ENCODE measurements at places on chromosomes 16 and 17.

DNA sequence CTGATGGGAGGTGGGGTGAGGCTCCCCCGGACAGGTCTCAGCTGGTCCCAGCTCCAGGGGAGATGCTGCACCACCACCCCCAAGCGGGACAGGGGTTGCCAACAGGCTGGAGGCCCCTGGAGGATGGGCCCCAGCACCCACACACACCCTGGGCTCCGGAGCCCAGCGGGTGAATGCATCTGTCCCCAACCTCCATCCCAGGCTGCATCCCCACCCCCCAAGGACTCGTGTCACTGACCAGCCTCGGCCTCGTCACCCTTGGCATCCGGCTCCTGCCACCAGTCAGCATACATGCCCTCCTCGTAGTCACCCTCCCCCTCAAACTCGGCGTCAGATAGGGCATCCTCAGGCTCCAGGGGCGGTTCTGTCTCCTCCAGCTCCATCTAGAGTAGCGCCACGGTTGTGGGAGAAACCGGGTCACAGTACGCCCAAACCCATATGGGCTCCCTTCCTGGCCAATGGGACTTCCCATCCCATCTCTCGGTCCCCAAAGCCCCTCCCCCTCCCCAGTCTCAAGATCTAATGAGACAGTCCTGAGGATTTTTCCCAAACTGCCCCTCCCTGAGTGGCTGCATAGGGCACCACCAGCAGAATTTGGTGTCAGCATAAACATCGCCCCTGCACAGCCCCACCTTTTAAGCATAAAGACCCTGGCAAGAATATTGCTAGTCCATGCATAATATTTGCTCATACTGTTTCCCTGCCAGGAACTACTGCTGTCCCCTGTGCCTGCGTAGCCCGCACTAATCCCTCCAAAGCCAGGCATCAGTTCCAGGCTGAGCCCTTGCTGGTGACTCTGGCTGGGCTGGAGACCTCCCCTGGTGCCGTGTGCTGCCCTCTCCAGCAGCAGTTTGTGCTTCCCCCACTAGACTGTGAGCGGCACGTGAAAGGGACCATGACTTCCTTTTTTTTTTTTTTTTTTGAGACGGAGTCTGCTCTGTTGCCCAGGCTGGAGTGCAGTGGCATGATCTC is 8.4 kb downstream of the P3H4 start:
- DNase-seq = no peak

GRCh38 chr17:6994118-6994598 is 1.7 kb upstream of the ALOX12 start:
- no peak for DNase-seq

- DNase-seq = peak; percentile 90
Observed at GRCh38 chr17:76139801-76140660, 1.0 kb downstream of the FOXJ1 start.

DNA sequence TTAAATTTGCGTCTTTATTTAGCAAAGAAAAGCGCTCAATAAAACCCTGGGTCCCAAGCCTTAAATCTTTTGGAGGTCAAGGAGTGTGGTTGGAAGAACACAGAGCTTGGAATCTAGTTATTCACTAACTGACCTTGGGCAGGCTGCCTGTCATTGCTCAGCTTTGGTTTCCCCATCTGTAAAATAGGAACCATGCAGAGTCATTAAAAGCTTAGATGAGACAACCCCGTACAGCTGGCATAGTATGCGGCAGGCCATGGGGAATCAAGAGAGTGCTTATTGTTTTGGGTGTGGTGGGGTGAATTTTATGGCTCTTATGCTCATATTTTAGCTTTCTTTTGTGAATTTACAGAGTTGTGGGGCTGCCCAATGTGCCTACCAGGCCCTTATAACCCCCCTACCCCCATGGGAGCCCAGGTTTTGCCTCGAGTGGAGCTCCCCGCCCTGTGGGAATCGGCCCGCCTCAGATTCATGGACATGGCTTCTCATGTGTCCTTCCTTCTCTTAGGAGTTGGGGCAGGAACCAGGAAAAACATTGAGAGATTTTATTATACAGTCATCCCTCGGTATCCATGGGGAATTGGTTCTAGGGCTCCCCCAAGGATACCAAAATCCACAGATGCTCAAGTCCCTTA is 113.5 kb downstream of the CLEC16A start:
- DNase-seq = no peak

- DNase-seq = no peak
Observed at GRCh38 chr17:43334738-43335402, 63.9 kb upstream of the ARL4D start.

DNA sequence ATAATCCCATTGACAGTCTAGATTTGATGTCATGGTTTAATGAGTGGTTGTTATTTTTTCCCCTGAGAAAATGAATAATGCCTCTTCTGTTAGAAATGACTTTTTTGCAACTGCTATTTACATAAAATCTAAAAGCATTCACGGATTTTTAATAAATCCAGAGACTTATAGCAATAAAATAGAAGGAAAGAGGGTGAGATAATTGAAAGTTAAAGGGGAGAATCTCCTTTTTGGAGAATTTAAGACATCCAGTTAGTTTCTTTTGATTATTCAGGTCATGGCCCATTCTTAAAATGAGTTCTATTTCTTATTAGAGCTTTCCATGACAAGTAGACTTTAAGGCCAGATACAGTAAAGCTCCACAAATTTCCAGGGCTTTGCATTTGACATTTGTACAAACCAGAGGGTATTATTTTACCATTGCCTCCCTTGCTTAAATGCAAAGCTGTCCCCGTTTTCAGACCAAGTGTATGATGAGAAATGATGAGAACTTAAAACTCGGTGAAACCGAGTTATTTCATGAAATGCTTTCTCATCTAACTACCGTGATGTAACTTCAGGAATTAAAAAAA is 789.0 kb upstream of the SOX9 start:
- DNase-seq = no peak

GRCh38 chr17:11952610-11953009 is 44.7 kb downstream of the ZNF18 start:
- DNase-seq = no peak

DNA sequence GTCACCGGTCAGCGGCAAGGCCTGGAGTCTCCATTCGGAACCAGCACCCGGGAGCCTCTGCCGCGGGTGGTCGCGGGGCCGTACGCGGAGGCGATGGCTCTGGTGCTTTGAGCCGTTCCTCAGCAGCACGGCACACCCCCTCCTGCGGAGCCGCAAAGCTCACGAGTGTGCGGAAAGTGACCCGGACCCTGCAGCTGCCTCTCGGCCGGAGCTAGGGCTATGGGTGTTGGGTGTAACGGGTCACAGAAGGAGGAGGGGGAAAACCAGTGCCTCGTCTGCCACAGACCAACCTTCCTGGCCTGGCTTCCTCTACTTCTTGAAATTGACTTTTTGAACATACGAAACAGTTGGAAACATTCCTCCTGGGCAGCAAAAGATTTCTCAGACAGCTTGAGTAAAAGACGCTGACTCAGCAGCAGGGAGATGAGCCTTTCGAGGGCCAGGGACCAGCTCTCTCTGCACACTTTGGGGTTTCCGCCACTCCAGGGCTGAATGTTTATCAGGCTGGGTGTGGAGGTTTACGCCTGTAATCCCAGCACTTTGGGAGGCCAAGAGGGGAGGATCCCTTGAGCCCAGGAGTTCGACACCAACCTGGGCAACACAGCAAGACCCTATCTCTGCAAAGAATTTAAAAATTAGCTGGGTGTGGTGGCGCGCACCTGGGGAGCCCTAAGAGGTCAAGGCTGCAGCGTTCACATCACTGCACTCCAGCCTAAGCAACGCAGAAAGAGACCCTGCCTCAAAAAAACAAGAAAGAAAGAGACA is 26.4 kb upstream of the PITPNA start:
- DNase-seq = peak; percentile 83

DNA sequence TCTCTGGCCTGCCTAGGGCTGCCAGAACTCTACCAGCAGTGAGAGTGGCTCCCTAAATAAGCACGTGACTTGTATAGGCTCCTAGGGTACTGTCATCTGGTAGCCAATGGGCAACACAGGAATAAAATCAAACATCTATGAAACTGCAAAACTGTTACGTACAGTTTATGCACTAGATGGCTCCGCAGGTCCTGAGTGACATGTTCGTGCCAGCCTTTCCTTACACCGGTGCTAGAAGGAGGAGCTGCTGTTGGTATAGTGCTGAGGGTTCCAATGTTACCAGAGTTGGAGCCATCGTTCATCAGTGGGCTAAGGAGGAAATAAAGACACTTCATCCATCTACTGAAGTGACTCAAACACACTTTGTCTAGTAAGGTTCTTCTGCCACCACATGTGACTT is 63.2 kb upstream of the TRAP1 start:
- no peak for DNase-seq

- no peak for DNase-seq
Observed at GRCh38 chr17:18191967-18192366, 8.3 kb downstream of the ALKBH5 start.

GRCh38 chr16:31402687-31403086 is 9.6 kb downstream of the ITGAD start:
- DNase-seq = no peak

DNA sequence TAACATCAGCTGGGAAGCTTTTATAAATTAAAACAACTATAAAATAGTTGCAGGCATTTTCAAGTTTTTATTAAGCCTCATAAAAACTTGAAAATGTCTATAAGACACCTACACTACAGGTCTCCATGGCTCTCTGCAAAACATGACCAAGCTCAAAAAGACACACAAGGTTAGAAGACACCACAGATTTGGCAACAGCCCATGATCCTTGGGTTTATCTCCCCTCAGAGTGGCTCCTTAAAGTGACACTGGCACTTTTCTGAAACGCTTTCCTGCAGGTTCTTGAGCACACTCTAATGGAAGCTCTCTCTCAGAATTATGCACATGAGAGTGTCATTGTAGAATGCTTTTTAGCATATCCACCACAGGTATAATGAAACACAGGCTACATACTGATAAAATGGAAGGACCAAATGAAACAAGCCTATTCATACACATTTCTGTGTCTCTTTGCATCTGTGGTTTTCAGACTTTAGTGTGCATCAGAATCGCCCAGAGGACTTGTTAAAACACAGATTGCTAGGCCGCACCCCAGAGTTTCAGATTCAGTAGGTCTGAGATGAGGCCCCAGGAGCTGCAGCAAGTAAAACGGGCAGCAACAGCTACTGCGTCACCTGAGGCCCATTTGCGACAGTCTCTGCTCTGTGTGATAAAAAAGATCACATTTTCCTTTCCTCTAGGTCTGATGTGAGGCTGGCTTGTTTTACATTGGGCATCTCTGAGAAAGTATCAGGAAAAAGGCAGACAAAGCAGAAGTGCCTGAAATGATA is 75.0 kb upstream of the WSB1 start:
- DNase-seq = no peak

DNA sequence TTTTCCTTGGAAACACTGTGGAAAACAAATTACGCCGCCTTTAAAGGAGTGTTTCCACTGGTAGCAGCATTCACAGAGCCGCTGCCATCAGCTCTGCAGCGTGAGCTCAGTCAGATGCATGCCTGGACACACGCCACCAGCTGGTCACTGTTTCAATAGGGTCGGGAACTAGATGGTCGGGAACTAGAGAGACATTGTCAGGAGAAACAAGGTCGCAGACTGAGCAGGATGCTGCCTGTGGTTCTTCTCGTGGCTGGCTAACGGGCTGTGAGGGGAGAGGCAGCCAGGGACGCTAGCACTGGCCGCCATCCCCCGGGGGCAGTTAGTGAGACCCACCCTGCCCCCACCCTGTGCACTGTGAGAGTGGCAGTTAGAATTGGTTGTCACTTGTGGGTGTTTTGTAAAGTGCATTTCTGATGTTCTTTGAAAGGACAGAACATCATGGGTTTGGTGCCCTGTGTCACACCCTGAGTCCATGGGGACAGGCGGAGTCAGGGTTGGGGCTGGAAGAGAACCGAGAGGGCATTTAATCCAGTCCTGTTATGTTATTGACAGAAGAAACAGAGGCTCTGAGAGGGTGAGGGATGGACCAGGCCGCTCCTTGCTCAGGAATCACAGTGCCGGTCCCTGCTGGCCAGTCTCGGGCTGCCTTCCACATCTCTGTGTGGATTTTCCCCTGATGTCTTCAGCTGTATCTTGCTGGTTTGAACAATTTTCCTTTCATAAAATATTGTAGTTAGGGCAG is 86.3 kb downstream of the SPECC1 start:
- peak; percentile 42 for DNase-seq

- no peak for DNase-seq
Observed at GRCh38 chr17:35052241-35052610, 11.3 kb downstream of the RFFL start.

DNA sequence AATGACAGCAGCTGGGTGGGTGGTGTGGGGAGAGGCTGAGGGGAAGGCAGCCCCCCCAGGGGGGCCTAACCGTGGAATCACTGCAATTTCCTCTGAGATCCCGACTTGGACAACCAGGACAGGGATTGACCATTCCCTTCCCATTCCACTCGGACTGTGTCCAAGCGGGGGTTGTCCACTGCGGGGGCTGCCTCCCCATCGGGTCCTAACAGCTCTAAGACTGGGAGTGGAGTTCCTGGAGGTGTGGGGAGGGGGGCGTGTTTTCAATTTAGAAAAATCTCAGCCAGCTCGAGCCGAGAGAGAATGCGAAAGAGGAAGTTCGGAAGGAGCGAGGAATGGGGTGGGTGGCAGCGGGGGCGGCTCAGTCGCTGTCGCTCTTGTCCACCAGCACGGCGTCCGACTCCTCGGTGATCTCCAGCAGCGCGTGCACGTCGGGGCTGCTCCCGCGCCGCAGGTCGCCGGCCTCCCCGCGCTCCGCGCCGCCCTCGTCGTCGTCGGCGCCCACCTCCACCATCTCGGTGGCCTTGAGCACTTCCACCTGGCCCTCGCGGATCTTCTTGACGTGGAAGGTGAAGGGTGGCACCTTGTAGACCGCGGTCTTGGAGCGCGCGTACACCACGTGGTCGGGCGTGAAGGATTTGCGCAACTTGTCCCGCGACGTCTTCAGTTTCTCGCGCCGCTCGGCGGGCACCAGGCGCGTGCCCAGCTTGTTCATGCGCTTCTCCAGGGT is 16.2 kb upstream of the STAT3 start:
- no peak for DNase-seq

- no peak for DNase-seq
Observed at GRCh38 chr17:81913394-81914102, 2.3 kb upstream of the PCYT2 start.

GRCh38 chr17:16439811-16440351 is 24.5 kb downstream of the TRPV2 start:
- peak; percentile 49 for DNase-seq

GRCh38 chr16:31785126-31785525 is 88.5 kb upstream of the ZNF267 start:
- no peak for DNase-seq

GRCh38 chr17:8599351-8600011 is 31.0 kb downstream of the MYH10 start:
- DNase-seq = no peak
